ENCODE measurements at places on chromosomes 4 and X.

GRCh38 chr4:138300616-138301015 lies 58.5 kb upstream of the SLC7A11 start:
- DNase-seq, result no peak

DNA sequence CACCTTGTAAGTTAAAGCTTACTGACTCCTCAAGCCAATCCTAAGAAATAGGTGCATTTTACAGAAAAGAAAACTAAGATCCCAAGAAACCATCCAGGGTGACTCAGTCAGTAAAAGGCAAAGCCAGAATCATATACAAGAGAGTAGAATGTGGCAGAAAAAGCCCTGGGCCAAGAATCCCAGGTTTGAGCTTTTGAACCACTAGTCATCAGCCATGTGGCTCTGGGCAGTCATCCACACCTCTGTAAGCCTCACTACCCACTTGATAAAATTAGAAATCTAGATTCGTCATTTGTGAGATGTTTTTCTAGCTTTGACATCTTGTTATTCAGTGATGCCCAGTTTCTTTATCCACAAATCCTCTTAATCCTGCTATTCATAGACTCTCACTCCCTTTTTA lies 122.2 kb upstream of the PDE5A start:
- DNase-seq, result no peak

- peak; percentile 39 for DNase-seq
These were observed 353.9 kb downstream of the AFF2 start for GRCh38 chrX:148854306-148854705.

- no peak for DNase-seq
These were observed 25.5 kb downstream of the GPAT3 start for GRCh38 chr4:83561381-83561780.

DNA sequence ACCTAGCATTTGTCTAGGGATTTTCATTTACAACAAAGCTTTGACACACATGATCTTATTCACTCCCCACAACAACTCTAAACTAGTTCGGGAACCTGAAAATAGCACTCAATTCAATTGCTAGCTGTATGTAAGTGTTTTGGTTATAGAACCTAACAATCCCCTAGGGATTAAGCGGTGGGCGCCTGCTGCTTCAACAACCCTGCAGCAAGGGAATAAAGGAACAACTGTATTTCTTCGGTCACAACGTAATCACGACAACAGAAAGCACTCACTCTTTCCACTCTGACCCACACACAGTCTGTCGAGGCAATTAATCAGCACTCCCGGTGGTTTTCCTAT lies 674 bp upstream of the DIAPH2 start:
- no peak for DNase-seq

GRCh38 chrX:129723511-129723910 lies 15.3 kb upstream of the XPNPEP2 start:
- DNase-seq, result no peak

DNA sequence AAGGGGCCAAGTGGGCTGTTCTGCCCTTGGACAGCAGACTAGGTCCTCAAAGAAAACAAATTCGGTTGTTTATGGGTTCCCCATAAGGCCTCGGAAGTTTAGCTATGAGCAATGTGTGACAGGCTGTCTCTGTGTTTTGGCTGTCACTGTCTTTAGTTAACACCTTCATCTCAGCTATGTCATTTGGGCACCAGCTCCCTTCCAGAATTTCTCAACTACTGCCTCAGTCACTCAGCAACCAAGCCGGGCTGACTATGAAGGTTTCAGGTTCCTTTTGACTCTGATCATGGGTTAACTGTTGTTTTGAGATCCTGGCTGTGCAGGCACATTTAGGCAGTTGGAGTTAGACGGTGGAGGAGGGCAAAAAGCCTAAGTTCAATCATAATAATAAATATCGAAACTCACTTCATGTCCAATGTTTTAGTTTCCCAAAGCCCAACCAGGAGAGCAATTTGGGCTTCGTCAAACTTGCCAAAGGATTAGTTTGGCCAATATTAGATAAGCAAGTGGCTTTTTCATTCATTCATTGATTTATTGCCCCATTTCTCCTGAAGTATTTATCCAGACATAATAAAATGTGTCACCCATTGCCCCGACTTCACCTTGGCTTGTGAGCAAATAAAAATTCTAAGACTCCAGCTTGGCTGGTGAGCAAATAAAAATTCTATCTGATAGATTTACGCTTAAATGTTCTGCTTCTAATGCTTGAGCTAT lies 9.1 kb upstream of the PAGE1 start:
- no peak for DNase-seq

DNA sequence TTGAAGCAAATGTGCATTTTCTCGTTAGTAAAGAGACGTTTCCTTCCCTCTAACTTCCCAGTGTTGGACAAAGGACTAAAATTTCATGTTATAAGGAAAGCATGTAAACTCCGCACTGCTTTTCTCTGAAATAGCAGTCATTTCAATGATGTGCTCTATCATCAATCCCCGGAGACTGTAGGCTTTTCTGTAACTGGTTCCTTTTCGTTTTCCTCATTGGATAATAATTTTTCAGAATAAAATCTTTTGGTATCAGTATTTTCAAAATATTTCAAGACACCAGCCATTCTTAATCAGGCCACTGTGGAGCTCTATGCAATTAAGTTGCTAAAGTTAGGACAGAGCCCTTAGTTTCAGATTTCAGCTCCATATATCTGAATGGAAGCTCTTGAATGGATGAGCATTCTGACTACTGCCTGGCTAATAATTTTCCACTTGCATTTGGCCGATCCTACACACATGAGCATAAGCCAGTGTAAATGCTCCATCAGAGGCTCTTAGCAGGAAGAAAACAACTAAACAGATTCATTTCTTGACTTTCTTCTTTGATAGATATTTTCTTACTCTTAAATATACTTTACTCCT lies 157.7 kb downstream of the CHIC2 start:
- DNase-seq, result no peak

GRCh38 chr4:27881705-27882104 lies 1021.1 kb downstream of the STIM2 start:
- no peak for DNase-seq

DNA sequence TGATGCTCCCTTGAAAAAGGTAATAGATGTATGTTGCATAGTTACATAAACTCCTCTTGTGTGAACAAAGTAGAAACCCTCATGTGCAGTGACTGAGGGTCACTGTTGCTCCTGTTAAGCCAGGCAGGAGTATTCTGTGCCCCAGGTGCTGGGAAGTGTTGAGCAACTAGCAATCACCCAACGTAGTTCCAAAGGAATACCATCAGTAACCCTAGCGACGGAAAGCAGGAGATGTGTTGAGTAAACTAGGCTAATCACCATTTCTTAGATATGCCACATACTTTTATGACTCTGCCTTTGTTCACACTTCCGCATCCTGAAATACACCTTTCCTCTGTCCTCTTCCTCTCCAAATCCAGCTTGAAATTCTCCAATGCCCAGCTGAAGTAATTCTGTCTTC lies 50.9 kb upstream of the TAB3 start:
- no peak for DNase-seq

- DNase-seq, result no peak
These were observed 38.9 kb upstream of the RAP1GDS1 start for GRCh38 chr4:98222306-98222705.

DNA sequence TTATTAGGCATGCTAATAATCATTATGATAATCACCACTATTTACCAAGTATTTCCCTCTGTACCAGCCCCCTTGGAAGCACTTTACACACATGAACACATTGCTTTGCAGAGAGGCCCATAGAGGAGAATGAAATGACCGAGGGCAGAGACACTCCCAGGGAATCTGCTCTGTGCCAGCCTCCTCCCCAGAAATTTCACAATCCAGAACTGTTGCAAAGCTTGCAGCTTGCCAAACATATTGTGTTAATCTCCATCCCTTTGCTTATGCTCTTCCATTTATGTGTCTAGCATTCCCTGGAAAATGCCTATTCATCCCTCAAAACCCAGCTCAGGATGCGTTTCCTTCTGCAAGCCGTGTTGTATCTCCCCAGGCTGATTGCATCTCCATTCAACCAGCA lies 37.8 kb downstream of the CYTL1 start:
- DNase-seq, result peak; percentile 67

GRCh38 chrX:149569770-149570169 lies 17.5 kb downstream of the MAGEA9B start:
- DNase-seq, result no peak

GRCh38 chr4:6183740-6184139 lies 16.6 kb downstream of the JAKMIP1 start:
- no peak for DNase-seq

DNA sequence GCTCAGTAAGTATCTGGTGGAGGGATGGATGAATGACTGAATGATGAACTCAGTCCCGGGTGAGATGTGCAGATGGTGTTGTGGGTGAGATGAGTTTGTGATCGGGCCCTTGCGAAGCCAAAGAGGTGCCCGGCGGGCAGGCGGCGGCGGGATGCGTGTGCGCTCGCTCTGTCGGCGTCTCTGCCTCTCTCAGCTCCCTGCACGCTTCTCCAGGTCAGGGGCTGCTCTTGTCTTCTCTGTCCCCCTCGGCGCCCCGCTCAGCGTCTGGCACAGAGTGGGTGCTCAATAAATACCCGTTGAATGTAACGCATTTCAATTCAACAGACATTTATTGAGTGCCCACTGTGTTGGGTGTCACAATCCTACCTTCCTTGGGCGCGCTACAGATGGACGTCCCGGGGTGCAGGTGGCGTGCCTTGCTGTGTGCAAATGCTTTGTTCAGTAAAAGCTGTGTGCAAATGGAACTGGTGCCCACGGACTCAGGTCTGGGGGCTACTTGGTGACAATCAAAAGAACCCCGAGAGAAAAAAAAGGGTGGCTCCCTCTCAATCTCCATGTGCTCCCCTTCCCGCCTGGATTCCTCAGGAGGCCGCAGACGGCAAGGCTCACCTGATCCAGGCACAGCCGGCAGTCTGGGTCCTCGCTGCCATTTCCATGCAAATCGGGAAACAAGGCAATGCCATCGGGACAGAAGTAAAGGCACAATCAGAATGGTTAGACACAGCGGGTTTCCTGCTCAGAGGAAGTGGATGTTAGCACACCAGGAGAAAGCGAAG lies 65.6 kb upstream of the AFAP1 start:
- DNase-seq, result no peak

DNA sequence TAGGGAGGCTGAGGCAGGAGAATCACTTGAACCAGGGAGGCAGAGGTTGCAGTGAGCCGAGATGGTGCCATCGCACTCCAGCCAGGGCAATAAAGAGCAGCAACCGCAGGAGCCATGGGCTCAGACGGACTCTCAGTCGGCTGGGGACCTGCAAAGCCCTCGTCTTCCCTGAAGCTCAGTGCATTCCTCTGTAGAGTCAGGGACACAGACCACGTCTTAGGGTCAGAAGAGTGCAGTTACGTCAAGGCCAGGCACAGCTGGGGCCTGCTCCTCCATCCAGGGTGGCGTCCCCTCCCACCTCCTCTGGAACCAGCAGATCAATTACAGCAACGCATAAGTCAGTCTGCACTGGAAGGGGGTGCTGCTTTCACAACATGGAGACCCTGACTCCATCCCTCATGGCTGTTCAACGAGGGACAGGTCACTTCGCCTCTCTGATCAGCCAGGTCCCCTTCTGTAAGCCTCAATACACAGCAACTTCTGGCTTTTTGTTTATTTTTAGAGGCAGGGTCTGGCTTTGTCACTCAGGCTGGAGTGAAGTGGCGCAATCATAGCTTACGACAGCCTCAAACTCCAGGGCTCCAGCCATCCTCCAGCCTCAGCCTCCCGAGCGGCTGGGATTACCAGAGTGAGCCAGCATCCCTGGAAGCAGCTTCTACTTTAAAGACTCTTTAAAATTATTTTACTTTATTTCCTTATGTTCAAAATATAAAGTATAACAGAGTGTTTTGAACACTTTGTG lies 76.4 kb downstream of the ZFYVE28 start:
- DNase-seq, result no peak

GRCh38 chr4:160136021-160136420 lies 1033.1 kb downstream of the RAPGEF2 start:
- no peak for DNase-seq

GRCh38 chr4:57442831-57443291 lies 332.7 kb upstream of the IGFBP7 start:
- DNase-seq, result peak; percentile 63

GRCh38 chr4:77031544-77031943 lies 44.2 kb downstream of the CCNI start:
- DNase-seq, result no peak

- peak; percentile 47 for DNase-seq
These were observed at the start of gene PLXNA3 for GRCh38 chrX:154458116-154458953. PLXNA3 (plus strand) TSS chrX:154458281; CDS start chrX:154460184, 1,903 bp downstream.

GRCh38 chrX:54280466-54280865 lies 77.4 kb downstream of the WNK3 start:
- no peak for DNase-seq

DNA sequence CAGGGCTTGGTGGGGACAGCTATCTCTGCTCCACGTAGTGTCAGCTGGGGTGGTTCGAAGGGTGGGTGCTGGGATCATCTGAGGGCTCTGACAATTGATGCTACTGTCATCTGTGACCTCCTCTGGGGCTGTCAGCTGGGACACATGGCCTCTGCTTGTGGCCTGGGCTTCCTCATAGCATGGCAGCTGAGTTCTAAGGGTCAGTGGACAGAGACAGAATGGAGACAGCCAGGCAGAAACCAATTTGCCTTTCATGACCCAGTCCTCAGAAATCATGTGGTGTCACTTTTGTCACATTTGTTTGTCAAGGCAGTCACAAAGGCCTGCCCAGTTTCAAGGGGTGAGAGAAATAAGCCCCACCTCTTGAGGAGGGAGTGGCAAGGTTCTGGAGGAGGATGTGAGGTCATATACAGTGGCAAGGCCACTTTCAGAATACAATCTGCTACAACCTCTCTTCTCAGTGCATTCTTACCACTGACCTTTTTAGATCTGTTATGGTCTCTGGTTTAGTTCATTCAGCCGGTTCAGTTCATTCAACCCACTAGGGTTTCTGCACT lies 103.6 kb upstream of the BCOR start:
- no peak for DNase-seq

GRCh38 chr4:40722576-40723161 lies 27.1 kb upstream of the NSUN7 start:
- no peak for DNase-seq

DNA sequence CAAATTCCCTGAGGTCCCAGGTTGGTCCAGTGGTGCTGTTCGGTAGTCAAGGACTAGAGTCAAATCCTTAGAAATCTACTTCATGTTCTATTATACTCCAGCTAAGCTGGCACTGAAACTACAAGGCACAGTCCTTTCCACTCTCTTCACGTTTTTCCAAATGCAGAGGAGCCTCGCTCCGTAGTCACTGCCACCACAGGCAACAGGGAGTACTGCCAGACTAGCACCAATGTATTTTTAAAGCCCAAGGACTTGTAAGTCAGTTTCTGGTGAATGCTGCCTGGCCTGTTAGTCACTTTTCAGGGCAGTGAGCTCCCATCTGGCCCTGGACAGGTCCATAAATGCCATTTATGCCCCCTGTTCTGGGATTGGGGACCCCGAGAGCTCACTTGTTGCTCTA lies 323.5 kb downstream of the FAM47A start:
- DNase-seq, result no peak

GRCh38 chr4:148124512-148124911 lies 317.7 kb downstream of the NR3C2 start:
- no peak for DNase-seq

DNA sequence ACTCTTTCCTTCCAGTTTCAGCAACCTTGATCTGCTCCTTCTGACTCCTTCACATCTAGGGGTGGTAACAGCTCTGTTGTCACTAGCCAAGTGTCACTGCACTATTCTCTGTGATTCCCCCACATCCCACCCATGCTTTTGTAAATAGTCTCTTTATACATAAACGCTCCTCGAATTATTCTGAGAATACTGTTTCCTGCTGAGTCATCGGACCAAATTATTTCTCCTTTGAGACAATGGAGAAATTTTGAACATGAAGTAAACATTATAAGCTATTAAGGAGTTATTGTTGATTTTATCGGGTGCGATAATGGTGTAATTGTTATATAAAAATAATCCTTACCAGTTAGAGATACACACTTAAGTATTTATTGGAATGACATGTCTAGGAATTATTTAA lies 245.1 kb upstream of the RPS6KA3 start:
- no peak for DNase-seq

GRCh38 chrX:75229774-75230173 lies 44.1 kb upstream of the UPRT start:
- no peak for DNase-seq
